ENCODE measurements at places on chromosomes 5 and 9.

GRCh38 chr5:17065458-17065857 lies 129.4 kb upstream of the MYO10 start:
- no peak for DNase-seq

DNA sequence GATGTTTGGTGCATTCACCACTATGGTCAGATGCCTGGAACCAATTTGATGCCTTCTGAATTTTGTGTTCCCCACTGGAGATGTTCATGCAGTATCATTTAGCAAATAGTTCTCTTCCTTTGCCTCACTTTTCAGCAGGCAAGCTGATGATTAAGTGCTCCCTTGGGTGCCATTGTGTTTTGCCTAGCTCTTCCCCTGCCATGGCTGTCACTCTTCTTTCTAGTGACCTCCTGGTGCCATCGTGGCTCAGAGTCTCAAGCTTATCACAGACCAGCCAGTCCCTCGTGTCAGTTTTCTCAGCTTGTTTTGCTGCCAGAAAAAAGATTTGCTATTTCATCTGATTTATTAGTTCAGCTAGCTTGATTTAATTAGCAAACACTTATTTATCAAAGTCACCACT lies 41.3 kb downstream of the IL31RA start:
- no peak for DNase-seq

DNA sequence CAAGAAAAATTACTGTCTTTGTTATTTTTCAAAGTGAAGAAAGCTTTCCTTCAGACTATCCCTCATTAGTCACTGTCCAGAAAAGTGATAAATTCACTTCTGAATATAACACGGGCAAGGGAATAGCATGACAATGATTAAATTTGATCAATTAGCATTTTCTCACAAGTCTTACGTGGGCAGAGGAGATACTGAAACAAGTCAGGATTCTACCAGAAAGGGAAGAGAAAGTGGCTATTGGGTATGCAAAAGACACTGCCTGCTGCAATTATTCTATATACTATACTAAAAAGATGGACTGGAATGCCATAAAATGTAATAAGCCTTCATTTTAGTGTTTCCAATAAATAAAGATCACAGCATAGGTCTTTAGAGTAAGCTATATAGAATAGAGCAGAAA lies 7.4 kb downstream of the COX7C start:
- DNase-seq: no peak

DNA sequence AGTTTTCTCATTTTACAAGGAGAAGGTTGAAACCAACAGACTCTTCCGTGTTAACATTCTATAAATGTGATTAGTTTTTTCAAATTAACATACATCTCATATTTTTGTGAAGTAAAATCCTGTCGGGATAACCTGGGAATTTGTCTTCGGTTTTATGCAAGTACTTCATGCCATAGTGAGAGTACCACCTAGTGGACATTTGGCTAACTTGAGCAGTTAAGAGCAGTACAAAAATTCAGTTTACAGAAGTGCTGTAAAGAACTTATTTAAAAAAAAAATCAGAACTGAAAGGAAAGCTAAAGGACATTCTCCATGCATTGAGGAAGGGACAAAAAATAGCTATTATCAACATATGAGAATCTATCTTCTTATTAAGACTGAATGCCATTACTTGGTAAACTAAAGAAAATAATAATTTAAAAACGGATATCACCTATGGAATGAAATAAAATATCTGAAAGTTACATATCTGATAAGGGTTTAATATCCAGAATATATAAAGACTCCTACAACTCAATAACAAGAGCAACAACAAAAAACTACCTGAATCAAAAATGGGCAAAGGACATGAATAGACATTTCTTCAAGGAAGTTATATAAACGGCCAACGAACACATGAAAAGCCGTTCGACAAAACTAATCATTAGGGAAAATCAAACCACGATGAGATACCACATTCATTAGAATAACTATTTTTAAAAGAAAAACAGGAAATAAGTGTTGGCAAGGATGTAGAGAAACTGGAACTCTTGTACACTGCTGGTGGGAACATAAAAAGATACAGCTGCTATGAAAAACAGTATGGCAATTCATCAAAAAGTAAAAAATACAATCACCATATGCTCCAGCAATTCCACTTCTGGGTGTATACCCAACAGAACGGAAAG lies 117.0 kb upstream of the GNA14 start:
- peak; percentile 5 for DNase-seq

GRCh38 chr5:82924226-82925060 lies 152.8 kb downstream of the TMEM167A start:
- DNase-seq: no peak

DNA sequence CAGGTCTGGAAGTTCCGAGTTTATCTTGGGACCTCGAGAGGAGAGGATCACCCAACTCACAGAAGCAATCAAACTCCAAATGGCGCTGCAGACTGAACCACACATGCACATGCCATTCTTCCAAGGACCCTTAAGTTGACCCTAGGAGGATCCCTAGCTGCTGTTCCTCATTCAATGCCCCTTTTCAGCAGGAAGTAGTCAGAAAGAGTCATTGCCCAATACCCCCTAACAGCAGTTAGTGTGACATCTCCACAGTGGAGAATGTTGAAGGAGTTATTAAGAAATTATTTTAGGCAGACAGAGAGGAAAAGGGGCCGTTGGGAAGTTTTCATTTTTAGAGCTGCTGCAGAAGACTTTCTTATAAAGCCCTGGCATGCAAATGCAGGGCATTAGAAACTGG lies 229.9 kb upstream of the DAB2 start:
- DNase-seq: no peak

DNA sequence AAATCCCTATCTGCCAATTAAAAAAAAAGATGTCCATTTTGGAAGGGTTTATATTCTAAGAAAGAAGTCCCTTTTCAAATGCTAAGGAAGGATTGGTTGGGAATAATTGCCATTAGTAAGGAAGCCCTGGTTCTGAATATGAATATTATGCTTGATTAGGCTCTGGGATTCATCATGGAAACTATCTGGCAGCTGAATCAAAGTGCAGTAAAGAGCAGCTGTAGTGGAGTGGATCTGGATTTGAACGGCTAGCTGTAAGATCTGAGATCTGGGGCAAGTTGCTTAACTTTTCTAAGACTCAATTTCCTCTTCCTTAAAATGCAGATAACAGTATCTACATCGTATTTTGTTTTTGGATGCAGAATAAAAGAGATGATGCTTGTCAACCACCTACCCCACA lies 10.5 kb downstream of the IL12B start:
- no peak for DNase-seq

GRCh38 chr5:38672059-38672788 lies 115.8 kb upstream of the LIFR start:
- no peak for DNase-seq

- DNase-seq: no peak
These were observed 113.0 kb downstream of the KLHL3 start for GRCh38 chr5:137622850-137623249.

GRCh38 chr9:38489057-38489456 lies 64.8 kb upstream of the IGFBPL1 start:
- no peak for DNase-seq

Measured in amniotic stem cell (primary cell).